Stimulated activated CD8-positive, alpha-beta memory T cell treated with anti-CD3 and anti-CD28 coated beads, Interleukin-15, amount 100 ng/mL, for 1 hour (primary cell): ENCODE measurements at places on chromosomes 12 and 14.

DNA sequence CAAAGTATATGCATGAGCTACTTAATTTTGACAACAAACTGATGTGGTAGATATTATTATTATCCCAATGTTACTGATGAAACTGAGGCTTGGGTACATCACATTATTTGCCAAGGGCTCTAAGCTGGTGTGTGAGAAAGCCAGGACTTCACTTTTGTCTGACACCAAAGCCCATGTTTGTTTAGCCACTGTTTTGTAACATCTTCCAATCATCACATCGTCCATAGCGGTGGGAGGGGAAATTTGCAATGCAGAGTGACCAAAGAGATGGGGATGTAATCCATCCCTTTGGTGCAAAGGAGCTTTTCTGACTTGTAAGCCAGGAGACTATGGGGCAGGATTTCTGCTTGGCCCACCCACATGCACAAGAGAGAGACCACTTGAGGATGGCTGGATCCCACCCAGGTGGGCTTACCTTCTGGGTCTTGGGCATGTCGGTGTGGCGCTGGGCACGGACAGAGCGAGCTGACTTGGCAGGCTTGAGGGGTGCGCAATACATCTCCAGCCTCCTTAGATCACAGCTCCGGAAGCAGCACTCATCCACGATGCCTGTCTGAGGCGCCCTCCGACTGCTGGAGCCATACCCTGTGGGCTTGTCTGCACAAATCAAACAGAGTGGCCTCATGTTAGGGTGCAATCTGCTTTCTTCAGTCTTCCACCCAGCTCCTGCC lies 61.1 kb downstream of the IGF1 start:
- no peak for DNase-seq

- DNase-seq: no peak
These were observed 3.5 kb downstream of the CLEC9A start for GRCh38 chr12:10033783-10034545.

GRCh38 chr12:48184549-48184922 lies 1.1 kb downstream of the CCDC184 start:
- DNase-seq: no peak

- peak; percentile 43 for DNase-seq
These were observed 4.2 kb downstream of the RDH5 start for GRCh38 chr12:55724226-55724939.

- no peak for DNase-seq
These were observed 54.8 kb downstream of the RDH12 start for GRCh38 chr14:67756496-67756895.

- DNase-seq: no peak
These were observed 95.0 kb downstream of the SYT1 start for GRCh38 chr12:78959556-78959955.

- no peak for DNase-seq
These were observed 13.6 kb upstream of the ANKRD9 start for GRCh38 chr14:102523200-102523568.

- no peak for DNase-seq
These were observed 62.6 kb downstream of the SLC24A4 start for GRCh38 chr14:92385561-92385960.

- no peak for DNase-seq
These were observed 114.3 kb downstream of the NPAS3 start for GRCh38 chr14:33052943-33053342.

GRCh38 chr14:100610511-100611217 lies 23.4 kb upstream of the BEGAIN start:
- no peak for DNase-seq

DNA sequence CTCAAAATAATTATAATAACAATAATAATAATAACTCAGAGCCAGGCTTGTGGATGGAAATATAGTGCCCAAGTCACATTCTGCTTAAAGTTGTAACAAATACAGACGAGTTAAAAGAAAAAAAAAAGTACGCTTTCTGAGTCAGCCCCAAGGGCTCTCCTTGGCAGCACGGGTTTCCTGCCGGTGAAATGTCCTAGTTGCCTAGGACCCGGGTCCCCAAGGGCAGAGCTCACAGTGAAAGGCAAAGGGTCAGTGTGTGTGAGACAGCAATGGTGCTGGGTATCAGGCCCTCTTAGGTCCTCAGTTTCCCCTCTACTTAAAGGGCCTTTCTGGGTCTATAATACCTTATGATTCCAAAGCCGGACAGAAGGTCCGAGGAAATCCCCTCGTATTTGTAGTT lies 96.3 kb upstream of the CLMN start:
- DNase-seq: no peak

DNA sequence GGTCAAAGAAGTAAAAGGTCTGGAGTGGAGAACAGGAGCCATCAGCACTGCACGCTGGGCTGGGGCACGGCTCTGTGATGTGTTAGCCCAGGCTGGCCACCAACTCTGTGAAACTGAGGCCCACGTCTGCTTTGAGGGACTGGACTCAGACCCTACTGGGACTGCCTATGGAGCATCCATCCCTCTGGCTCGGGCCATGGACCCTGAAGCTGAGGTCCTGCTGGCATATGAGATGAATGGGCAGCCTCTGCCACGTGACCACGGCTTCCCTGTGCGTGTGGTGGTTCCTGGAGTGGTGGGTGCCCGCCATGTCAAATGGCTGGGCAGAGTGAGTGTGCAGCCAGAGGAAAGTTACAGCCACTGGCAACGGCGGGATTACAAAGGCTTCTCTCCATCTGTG lies 7.1 kb downstream of the SUOX start:
- no peak for DNase-seq

- no peak for DNase-seq
These were observed 2.1 kb downstream of the AKAP6 start for GRCh38 chr14:32331206-32331605.

GRCh38 chr12:24979329-24979728 lies 30.4 kb upstream of the BCAT1 start:
- no peak for DNase-seq

GRCh38 chr14:20803223-20803622 lies 579 bp upstream of the RNASE1 start:
- no peak for DNase-seq

- no peak for DNase-seq
These were observed 20.2 kb downstream of the KLHL28 start for GRCh38 chr14:44941591-44941990.

DNA sequence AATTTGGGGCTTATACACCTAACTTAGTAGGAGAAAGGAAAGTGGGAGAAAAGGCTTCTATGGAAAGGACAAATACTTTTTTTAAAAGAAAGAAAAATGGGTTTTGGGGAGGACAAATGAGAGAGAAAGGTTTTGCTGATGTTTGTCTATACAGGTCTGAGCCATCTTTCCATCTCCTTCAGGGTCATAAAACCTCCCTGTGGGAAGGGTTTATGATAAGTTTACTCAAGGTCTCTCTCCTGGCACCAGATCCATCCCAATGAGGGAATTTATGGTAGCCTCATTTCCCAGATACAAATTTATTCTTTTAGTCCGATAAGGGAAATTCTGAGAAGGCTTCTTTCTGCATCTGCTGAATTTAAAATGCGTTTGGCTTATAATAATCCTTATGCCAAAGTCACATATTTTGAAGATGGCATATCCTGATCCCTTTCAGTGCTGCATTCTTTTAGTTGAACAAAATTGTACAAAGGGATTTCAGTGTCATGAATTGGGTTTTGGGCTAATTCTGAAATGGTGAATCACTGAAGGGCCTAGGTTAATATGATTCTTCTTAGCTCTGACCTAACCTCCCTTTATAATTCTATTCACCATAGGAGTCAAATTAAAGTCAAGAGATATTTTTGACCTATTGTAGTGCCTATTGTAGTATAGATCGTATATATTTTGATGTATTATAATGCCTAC lies 173.5 kb upstream of the DYRK2 start:
- no peak for DNase-seq

GRCh38 chr14:55712491-55712890 lies 132.5 kb downstream of the KTN1 start:
- no peak for DNase-seq

GRCh38 chr12:56529656-56530055 lies 8.0 kb downstream of the RBMS2 start:
- DNase-seq: no peak

GRCh38 chr12:58502226-58502625 lies 418.1 kb downstream of the LRIG3 start:
- DNase-seq: no peak

GRCh38 chr12:87848248-87848868 lies 180.8 kb downstream of the C12orf50 start:
- no peak for DNase-seq

GRCh38 chr14:105204206-105204930 lies 23.3 kb upstream of the NUDT14 start:
- DNase-seq: no peak

DNA sequence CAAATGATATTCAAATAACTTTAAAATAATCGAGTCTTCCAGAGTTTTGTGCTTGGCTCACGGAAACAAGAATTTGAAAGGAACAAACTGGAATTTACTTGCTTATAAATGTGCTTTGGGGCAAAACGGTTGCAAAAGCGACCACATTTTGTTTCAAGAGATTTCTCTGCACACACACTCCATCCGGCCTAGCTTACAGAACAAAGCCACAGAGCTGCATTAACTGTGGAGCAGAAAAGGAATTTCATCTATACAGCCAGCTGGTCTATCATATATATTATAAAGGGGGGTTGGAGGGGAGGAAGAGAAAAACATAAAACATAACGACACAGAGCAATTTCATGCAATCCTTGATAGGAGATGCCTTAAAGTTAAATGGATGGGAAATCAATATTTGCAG lies 153.0 kb downstream of the MYRFL start:
- no peak for DNase-seq
